ENCODE measurements at places on chromosomes 12 and 14. TPM values are rescaled to one million over a fixed set of nuclear protein-coding genes. Genes with fewer than 3 reads are reported as not detected.

RNASE1 gene
- total RNA-seq = not detected

CARMIL3 gene
- not detected for total RNA-seq

KCNA1 gene
- not detected for total RNA-seq

KRT81 gene
- 0.57 TPM for total RNA-seq

E2F7 gene
- 6.3 TPM for total RNA-seq

SYNDIG1L gene
- not detected for total RNA-seq

DNA sequence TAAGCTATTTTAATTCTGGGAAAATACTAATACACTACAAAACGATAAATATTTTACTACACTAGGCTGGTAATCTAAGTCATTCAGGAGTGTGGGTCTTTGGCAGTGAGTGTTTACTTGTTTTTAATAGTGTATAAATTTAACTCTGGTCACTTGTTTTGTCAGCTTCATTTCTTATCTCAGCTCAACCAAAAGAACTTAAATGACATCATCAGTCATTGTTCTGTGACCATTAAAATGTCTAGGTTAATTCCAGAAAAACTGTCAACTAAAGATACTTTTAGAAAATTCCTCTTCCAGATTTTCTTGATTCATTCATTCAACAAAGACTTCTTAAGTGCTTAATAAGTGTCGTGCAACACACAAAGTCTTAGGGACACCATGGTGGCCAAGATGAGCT is 102.8 kb downstream of the FOXN3 start:
- H3K27me3 ChIP-seq = no peaks in the 10 kb centered on the region
- no peak overlapping the region for H3K27ac ChIP-seq
- H3K4me1 ChIP-seq = no peaks in the 10 kb centered on the region
- no peak overlapping the region for H3K4me3 ChIP-seq
- no peak for DNase-seq
- peaks cover 16% of the 10 kb centered on the region for H3K36me3 ChIP-seq

DNA sequence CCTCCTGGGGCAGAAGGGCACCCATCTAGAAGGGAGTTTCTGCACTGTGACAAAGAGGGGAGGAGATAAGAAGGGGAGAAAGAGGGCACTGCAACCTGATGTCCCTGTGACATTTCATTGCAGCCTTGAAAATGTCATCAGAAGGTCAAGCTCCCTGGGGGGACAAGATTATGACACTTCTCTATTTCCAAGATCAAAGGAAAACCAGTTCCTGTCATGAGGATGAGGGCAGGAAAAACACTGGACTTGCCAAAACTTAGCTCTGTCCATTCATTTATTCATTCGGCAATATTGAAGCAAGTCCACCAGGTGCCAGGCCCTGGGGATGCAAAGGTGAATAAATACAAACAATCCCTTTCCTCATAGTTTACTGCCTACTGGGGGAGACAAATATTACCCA is 138.4 kb upstream of the CDKN3 start:
- no peaks in the 10 kb centered on the region for H3K36me3 ChIP-seq
- H3K27me3 ChIP-seq = peaks cover 4% of the 10 kb centered on the region

- no peaks in the 10 kb centered on the region for H3K36me3 ChIP-seq
- H3K4me3 ChIP-seq = no peak overlapping the region
- H3K4me1 ChIP-seq = no peaks in the 10 kb centered on the region
- no peaks in the 10 kb centered on the region for H3K27me3 ChIP-seq
Observed at GRCh38 chr12:119302451-119303080, 32.0 kb upstream of the CCDC60 start.

GRCh38 chr12:25417071-25417470 is 136.0 kb downstream of the LMNTD1 start:
- H3K36me3 ChIP-seq = no peaks in the 10 kb centered on the region
- H3K4me3 ChIP-seq = no peak overlapping the region
- no peak overlapping the region for H3K27ac ChIP-seq
- peaks cover 9% of the 10 kb centered on the region for H3K4me1 ChIP-seq
- H3K27me3 ChIP-seq = peaks cover 2% of the 10 kb centered on the region

DNA sequence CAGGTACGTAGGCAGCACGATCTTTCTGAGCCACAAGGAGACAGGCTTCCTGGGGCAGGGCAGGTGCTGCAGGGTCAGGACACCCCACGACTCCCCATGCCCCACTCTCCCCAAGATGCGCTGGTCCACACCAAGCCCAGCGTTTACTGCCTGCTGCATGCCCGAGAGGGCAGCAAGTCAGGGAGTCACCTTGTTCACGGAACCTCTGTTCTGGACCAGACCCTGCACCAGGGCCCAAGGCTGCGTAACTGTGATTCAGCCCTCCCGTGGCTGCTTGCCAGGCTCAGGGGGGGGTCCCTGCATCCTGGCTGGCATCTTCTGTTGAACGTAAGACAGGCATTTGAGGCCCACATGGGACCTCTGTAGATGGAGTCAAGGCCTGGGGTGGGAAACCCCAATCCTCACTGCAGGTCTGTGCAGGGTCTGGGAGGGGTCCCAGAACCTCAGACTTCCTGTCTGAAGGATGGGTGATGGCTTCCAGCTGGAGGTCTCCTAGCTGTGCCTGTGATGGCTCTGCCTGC is 228.6 kb upstream of the RTL1 start:
- DNase-seq = no peak
- H3K27ac ChIP-seq = no peak overlapping the region
- no peaks in the 10 kb centered on the region for H3K36me3 ChIP-seq
- no peaks in the 10 kb centered on the region for H3K4me1 ChIP-seq

GRCh38 chr14:37018571-37019240 is 153.7 kb downstream of the SLC25A21 start:
- H3K4me1 ChIP-seq = no peaks in the 10 kb centered on the region
- no peaks in the 10 kb centered on the region for H3K36me3 ChIP-seq
- no peak for DNase-seq
- peaks cover 2% of the 10 kb centered on the region for H3K27me3 ChIP-seq
- no peak overlapping the region for H3K4me3 ChIP-seq

DNA sequence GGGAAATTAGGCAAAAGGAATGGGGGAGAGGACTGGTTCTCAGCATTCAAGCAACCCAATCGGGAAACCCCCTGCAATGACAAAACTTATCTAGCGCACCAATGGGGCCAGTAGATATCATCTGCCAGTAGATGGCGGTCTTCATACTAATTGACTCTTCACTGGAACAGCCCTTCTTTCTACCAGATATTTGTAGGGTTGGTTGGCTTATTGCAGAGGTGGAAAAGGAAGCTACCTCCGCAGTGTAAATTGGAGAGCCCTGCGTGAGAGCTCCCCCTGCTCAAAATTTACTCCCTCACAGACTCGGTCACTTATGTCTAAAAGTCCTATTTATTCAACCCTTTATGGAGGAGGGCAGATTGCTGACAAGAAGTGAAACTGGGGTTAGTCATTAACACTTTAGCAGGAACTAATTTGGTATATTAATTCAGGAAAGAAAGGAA is 166.1 kb upstream of the CCND2 start:
- H3K4me3 ChIP-seq = no peak overlapping the region
- H3K27ac ChIP-seq = no peak overlapping the region
- no peaks in the 10 kb centered on the region for H3K4me1 ChIP-seq
- H3K27me3 ChIP-seq = peaks cover 10% of the 10 kb centered on the region
- H3K36me3 ChIP-seq = no peaks in the 10 kb centered on the region

- H3K4me1 ChIP-seq = peaks cover 18% of the 10 kb centered on the region
- no peak overlapping the region for H3K27ac ChIP-seq
- H3K36me3 ChIP-seq = peaks cover 8% of the 10 kb centered on the region
- no peak overlapping the region for H3K4me3 ChIP-seq
Observed at GRCh38 chr12:89875225-89875624, 166.6 kb upstream of the ATP2B1 start.

GRCh38 chr14:34043627-34044372 is 92.9 kb upstream of the EGLN3 start:
- H3K4me3 ChIP-seq = no peak overlapping the region
- no peaks in the 10 kb centered on the region for H3K36me3 ChIP-seq
- no peaks in the 10 kb centered on the region for H3K4me1 ChIP-seq
- peaks cover 6% of the 10 kb centered on the region for H3K27me3 ChIP-seq
- DNase-seq = no peak

DNA sequence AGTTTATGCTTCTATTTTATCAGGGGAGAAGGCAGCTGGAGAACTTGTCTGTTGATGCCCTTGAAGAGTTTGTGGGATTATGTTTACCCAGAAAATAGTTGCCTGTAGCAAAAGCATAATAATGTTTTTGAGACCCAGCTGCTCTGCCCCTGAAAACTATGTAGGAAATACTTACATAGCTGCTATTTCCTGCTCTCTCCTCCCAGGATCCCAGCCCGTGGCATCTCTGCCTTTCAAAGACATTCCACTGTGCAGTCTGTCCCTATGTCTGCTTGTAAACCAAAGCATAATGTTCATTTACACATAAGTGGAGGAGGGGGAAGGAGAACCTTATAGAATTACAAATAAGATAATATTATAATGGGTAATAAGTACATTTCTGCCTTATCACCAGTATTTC is 198.7 kb downstream of the SYT1 start:
- H3K4me3 ChIP-seq = no peak overlapping the region
- no peaks in the 10 kb centered on the region for H3K27me3 ChIP-seq
- no peak for DNase-seq
- H3K27ac ChIP-seq = peak overlapping the region; percentile 38

GRCh38 chr12:103780093-103780440 is 61.0 kb downstream of the NT5DC3 start:
- H3K27me3 ChIP-seq = no peaks in the 10 kb centered on the region
- no peak overlapping the region for H3K4me3 ChIP-seq
- DNase-seq = peak; percentile 6
- peaks cover 46% of the 10 kb centered on the region for H3K36me3 ChIP-seq
- H3K4me1 ChIP-seq = peaks cover 27% of the 10 kb centered on the region
- peak overlapping the region; percentile 72 for H3K27ac ChIP-seq

- H3K36me3 ChIP-seq = peaks cover 11% of the 10 kb centered on the region
- no peaks in the 10 kb centered on the region for H3K4me1 ChIP-seq
- H3K27ac ChIP-seq = no peak overlapping the region
- no peak overlapping the region for H3K4me3 ChIP-seq
- DNase-seq = no peak
Observed at GRCh38 chr12:71787580-71787979, 32.9 kb downstream of the RAB21 start.

- H3K4me3 ChIP-seq = peak overlapping the region; percentile 58
- H3K27me3 ChIP-seq = peaks cover 6% of the 10 kb centered on the region
- peaks cover 53% of the 10 kb centered on the region for H3K4me1 ChIP-seq
- DNase-seq = no peak
- peak overlapping the region; percentile 61 for H3K27ac ChIP-seq
Observed at GRCh38 chr12:115960868-115961802, 316.4 kb downstream of the MED13L start.
